ENCODE measurements at places on chromosomes 7 and 10. TPM values are rescaled to one million over a fixed set of nuclear protein-coding genes. Genes with fewer than 3 reads are reported as not detected.

GRCh38 chr7:39130274-39130673, 152.6 kb downstream of the POU6F2 start:
- DNase-seq, result no peak

DNA sequence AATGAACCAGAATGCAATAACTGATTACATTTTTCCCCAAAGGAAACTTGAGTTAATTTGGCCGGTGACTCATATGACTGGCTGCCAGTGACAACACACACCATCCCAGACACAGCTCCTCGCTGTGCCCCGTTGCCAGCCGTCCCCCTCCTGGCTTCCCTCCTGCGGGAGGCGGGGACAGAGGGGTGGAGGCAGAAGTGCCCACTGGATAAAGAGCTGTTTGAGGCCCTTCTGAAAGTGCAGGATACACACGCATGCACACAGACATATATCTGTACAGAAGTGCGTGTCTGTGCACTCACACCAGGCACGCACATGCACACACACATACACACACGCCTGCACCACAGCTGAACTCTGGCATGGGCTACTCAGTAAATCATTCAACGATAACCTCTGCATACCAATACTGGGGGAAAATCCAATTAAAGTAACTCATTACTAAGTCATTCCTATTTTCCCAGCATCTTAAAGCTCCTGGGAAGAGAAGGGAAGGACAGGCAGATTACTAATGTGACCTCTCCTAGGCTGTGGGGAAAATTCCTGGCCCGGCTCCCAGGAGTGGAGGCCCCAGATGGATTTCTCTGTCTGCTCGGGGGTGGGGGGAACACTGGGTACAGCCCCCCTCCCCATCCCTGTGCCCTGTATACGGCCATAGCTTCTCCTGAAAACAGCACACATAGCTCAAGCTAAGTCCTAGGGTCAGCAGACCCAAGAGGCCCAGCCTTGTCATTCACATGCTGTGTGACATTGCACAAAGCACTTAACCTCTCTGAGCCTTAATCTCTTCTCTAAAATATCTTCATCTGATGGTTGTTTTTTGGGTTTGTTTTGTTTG, 52.3 kb upstream of the MYL10 start:
- peak; percentile 73 for DNase-seq

GRCh38 chr7:40815512-40815911, 680.7 kb downstream of the SUGCT start:
- DNase-seq, result no peak

COBL gene
- total RNA-seq, result 6.4 TPM

DNA sequence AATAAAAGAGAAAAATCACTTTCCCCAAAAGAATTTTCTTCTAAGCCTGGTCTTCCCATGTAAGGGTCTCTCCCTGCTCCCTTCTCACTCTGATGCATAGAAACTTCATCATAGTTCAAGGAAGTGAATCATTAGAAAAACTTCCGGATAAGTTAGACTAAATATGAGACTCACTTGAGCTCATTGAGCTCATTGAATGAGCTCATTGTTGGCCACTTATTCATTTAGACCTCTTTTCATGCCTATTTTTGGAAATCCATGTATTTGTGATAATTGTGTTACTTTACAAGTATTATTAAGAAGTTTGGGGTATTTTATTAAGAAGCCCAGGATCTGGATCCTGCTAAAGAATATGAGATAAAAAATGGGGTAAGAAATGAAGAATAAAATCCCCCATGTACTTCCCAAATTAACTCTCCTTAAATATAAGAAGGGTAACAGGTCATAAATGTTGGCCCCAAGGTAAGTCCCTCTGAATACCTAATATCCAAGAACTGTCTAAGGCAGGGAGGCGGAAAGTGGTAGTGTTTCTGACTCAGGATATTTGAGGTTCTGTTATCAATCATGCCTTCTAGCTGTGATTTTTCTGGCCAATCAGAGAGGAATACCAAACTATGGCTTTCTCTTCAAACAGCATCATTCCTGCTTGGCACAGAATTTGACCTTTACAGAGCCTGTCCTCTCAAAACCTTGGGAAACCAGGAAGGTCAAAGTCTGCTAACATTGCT, 236.5 kb upstream of the PTN start:
- peak; percentile 86 for DNase-seq

DNA sequence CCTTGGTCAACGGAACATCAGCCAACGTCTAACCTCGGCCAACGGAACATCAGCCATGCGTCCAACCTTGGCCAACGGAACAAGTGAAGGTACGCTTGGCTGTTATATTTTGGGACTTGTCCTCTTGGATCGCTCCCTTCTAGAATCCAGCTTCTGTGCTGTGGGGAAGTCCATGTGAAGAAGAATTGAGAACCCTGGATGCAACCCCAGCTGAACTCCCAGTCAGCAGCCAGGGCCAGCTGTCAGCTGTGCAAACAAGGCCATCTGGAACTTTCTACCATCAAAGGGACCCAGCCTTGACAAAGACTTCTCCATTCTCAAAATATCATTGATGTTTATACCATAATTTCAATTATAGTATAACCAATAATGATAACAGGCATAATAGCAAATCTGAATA, 43.3 kb upstream of the ITGA8 start:
- DNase-seq, result no peak
